ENCODE measurements at places on chromosomes 16 and 17.

DNA sequence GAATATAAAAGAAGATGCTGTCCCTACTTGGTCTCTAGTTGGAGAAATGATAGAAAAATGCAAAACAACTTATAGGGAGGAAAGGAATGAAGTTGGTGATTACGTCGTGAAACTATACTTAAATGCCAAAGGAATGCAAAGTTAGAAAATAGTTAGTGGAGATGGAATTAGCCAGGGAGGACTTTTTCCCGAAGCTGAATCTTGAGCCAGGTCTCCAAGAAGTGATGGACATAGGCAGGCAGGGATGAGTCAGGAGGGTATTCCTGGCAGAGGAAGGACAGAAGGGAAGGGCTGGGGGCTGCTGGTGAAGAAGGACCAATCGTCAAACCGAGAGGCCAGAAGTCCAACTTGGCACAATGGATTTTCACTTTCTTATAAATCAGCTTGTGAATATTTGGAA, 1.8 kb downstream of the SNTB2 start:
- no peak for DNase-seq

DNA sequence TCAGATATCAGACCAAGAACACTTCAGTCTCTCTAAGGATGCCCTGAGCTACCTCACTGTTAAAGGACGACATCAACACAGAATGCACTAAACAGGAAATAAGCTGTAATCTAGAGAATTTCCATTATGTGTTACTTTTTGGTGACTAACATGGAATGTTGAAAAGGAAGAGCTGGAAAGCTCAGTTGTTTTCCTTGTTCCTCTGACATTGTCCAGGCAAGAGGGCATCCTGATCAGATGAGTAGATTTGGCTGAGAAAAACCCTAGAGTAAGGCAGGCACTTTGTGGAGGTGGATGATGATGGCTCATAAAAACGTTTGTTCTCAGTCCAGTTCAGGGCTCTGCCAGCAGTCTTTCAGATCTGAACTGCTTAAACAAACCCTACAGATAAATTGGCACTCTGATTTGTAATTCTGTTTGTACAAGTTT, 34.0 kb downstream of the DGKE start:
- DNase-seq: no peak

- DNase-seq: no peak
Measured at GRCh38 chr16:79012671-79013434, 587.7 kb downstream of the MAF start.

GRCh38 chr17:76236603-76237002, 3.7 kb downstream of the RNF157 start:
- no peak for DNase-seq

- no peak for DNase-seq
Measured at GRCh38 chr17:50111673-50112655, 16.8 kb downstream of the PDK2 start.

GRCh38 chr16:1535391-1536291, 2.2 kb downstream of the TMEM204 start:
- DNase-seq: peak; percentile 33

- no peak for DNase-seq
Measured at GRCh38 chr17:2366747-2367494, 29.6 kb downstream of the SGSM2 start.

GRCh38 chr17:38864636-38865398, 5.0 kb upstream of the LASP1 start:
- DNase-seq: no peak

GRCh38 chr17:74544991-74545842, 698 bp downstream of the CD300C start:
- DNase-seq: no peak

GRCh38 chr16:56630134-56630533, 2.3 kb upstream of the MT1M start:
- DNase-seq: no peak

DNA sequence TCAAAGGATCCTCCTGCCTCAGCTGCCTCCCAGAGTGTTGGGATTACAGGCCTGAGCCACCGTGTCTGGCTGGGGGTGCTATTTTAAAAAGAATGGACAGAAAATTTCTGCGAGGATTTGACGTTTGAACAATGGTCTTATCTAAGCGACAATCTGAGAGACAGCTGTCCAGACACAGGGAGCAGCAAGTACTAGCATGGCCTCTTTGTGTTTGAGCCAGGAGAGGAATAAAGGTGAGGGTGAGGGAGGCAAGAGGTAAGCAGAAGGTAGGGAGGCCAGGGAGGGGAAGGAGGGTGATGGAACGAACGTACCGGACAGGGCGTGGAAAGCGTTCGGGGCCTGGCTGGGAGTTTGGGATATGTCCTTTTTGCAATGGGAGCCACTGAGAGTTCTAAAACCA, 59.2 kb downstream of the PITPNC1 start:
- no peak for DNase-seq

GRCh38 chr17:19939993-19940721, 37.5 kb downstream of the AKAP10 start:
- no peak for DNase-seq

DNA sequence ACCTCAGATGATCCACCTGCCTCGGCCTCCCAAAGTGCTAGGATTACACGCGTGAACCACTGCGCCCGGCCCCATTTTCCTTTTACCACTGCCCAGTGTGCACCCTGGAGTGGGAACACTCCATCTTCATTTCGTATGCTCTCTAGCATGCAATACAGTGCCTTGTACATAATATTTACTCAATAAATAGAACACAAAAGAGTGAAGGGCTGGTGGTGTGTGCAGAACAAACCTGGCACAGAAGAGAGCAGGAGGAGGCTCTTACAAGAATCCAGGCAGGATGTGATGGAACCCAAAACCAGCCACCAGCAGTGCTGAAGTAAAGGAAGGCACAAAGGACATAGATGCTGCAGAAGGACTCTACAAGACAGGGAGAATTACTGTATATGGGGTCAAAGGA, 7.3 kb downstream of the KRT37 start:
- DNase-seq: no peak

DNA sequence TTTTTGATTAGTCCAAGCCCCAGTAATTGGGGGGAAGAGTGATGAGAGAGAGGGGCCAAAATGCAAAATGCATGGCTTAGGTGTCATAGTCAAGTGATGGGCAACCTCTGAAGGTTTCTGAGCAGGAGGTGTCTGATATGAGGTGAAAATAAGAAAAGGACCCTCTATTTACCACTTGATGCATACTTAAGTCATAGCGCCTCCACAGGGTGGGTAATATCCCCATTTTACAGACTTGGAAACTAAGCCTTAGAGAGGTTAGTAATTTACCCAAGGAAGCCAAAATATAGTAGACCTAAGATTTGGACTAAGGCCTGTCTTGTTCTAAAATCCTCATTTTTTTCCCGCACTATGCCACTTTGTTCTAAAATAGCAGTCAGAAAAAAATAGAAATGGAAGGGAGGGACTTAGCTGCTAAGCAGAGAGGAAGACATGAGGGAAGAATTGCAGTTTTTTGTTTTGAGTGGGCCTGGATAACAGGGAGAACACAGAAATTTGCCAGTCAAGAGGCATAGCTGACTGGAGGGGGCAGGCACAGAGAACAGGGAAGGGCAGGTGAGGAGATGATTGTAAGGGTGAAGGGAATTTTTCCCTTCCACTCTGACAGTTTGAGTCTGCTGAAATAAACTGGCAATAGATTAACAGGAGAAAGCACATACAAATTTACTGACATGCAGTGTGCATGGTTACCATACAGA, 2.3 kb upstream of the GRB2 start:
- DNase-seq: no peak

- DNase-seq: no peak
Measured at GRCh38 chr17:36921095-36921851, 16.0 kb upstream of the LHX1 start.

DNA sequence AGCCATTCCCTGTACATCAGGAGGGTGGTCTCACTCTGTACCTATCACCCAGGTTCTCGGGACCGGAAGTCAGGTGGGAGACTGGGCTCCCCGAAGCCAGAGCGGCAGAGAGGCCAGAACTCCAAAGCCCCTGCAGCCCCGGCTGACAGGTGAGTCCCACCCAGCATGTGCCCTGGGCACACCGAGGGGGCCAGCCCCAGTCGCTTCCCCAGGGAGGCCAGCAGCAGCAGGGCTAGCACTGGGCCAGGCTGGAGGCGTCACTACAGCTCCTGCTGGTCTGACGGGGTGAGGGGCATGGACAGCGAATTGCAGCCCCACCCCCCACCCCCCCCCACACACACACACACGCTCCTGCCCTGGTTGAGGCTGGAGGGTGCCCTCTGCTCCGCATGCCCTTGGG, 7.9 kb upstream of the IL17C start:
- no peak for DNase-seq

DNA sequence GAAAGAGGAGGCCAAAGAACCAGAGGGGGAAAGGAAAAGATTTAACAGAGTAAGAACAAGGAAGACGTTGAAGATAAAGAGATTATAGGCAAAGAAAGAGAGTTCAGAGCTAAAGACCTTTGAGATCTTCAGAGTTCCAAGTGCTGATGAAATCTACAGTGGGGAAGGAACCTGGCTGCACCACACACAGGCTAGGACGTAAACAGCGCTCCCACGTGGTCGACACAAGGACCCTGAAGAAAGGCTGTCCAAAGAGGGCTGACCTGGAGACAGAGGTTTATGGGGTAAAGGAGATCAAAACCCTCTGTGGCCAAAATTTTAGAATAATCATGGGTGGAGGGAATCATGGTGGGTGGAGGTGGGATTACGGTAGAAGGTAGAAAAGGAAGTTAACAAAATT, 121.6 kb downstream of the PMP22 start:
- DNase-seq: no peak

DNA sequence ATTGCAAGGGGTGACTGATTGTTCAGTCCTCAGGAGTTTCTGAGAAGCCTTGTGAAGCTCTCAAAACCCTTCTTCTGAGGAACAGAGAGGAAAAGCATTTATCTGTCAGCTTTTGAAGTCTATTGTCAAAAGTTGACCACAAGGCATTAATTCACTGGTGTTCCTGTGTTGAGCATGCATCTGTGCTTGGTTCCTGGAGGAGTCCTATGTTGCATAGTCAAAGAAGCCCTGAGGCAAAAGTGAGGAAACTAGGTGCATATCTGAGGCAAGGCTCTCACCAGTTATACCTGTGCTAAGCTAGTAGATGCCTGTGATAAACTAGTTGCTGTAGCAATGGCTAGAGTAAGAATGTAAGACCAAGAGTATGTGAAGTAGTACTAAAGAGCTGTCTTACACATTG, 1.8 kb upstream of the HEATR6 start:
- DNase-seq: no peak

DNA sequence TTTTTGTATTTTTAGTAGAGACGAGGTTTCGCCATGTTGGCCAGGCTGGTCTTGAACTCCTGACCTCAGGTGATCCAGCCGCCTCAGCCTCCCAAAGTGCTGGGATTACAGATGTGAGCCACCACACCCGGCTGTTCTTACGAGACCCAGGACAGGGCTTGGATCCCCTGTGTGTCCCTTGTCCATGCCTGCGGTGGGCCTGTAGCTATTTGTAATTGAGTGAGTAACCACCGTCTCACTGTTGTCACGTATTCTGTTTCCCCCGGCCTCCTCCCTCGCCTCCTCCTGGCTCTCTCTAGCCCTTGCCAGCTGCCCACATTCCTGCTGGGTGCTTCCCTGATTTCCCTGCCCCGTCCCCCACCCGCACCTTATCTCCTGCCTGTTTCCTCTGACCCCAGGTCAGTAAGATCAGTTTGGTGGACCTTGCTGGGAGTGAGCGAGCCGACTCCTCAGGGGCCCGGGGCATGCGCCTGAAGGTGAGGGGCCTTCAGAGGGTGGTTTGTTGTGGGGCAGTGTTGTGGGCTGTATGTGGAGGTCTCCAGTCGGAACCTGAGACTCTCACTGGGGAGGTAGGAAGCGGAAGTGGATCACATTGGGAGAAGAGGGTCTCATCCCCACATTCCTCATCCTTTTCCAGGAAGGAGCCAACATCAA, 5.6 kb downstream of the KIF1C start:
- DNase-seq: no peak

- DNase-seq: no peak
Measured at GRCh38 chr17:83149029-83149725, 69.8 kb downstream of the METRNL start.

DNA sequence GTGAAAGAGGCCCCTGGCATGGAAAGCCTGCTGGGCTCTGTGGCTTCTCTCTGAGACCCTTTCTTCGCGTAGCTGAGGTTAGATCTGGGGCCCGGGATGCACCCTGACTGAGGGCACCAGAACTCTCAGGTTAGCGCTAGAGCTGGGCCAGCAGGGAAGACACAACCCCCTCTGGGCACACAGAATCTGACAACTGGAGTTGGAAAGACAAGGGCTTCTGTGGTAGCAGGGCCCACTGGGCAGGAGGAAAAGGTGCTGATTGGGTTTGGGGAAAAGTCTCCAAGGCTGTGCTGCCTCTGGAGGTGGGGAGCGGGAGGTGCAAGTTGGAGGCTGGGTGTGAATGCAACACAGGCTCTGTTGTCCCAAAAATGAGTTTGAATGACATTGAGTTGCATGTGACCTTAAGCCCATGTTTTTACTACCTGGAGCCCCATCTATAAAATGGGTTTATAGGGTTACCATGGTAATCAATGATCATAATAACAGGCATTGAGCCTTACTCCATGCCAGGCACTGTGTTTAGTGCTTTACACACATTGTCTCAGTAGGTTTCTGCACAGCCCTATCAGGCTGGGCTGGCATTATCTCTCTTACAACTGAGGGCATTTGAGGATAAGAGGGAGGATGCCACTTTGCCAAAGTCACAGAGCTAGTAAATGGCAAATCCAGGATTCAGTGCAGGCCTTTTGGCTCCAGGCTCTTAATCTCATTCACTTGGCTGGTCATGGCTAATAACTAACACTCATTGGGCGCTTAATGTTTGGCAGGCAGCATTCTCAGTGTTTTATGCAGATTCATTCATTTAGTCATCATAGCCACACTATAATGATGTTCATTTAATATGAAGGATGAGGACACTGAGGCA, 9.5 kb upstream of the IGFBP4 start:
- DNase-seq: no peak

DNA sequence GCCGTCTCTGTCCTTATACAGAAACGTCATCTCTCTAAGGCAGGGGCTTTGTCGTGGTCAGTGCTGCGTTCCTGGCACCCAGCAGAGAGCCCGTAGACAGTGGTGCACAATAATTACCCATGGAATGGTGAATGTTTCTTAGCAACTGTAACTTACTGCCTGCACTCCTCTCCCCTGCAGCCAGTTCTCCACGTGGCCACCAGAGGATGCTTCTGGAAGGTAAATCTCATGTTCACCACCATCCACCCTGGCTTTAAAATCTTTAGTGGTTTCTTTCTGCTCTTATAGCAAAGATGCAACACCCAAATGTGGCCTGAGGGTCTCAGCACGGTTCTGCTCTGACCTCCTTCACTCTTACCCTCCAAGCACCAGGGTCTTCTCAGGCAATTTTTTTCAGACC, 150.8 kb downstream of the GRIN2A start:
- DNase-seq: no peak

Data from CD4-positive, alpha-beta T cell treated with Interleukin-21 for 1 hour (primary cell).